ENCODE measurements at places on chromosomes 4 and X. TPM values are rescaled to one million over a fixed set of nuclear protein-coding genes. Genes with fewer than 3 reads are reported as not detected.

The INPP4B gene
- 65.0 TPM for total RNA-seq

The KLHL34 gene
- 0.56 TPM for total RNA-seq

The ARX gene
- not detected for total RNA-seq

The ADH4 gene
- not detected for total RNA-seq

The GRK4 gene
- total RNA-seq = 5.7 TPM

The CLDN2 gene
- not detected for total RNA-seq

DNA sequence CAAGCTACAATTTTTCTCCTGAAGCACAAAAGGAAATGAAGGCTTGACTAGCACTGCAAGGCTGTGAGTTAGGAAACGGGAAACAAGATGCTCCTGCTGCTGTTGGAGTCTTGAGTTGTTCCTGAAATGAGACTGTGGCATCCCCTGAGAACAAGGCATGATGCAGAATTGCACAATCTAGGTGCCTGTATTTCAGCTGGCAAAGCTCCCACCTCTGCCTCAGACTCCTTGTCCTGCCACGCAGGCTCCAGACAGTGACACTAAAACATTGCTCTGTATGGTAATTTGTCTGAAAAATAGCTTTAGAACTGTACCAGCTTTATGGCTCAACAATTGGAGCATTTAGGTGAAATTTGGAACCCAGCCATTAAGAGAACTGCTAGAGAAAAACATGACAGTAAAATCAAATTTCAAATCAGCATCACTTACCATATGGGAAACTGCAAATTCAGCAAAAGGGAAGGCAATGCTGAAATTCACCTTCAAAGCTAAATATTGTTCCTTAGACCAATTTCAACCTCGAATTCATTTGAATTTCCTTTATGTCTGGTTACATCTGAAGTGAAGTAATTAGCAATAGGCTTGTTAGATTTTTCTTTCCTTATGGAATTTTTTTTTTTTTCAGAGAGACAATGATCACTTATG, 103.4 kb downstream of the MFAP3L start:
- no peak for ATAC-seq

GRCh38 chr4:54098375-54098774, 1.6 kb upstream of the GSX2 start:
- ATAC-seq = no peak

GRCh38 chr4:148225639-148226038, 216.6 kb downstream of the NR3C2 start:
- no peak for ATAC-seq

DNA sequence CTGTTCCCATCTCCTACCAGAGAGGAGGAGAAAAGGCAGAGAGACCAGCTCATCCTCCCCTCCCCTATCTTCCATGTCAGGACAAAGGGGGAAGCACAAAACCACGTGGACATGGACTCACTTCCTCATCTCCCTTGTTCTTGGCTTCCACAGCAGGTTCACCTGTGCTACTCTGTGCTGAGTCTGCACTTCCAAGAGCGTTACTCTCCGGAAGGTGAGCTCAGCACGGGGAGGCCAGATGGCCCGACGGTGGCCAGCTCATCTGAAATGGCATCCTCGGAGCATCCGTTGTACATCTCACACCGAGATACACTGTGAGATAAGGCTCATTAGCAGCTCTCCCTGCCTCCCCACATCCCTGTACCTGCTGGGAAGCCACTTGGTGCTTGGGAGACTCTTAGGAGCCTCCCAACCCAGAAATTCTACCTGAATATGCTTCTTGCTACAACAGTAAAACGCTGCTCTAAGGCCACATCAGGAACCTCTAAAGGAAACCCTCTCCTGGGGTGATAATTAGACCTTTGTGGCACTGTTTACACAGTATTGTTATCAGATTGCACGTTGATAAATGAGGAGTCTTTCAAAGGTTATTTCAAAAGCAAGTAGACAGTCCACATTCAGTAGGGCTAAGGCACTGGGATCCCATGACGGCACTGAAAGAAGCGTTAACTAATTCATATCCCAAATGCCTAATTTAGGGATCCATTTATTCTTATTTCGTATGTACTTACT, 19.4 kb downstream of the LGI2 start:
- ATAC-seq = no peak

GRCh38 chrX:12948495-12948894, 26.4 kb upstream of the TMSB4X start:
- ATAC-seq = no peak

GRCh38 chr4:32268863-32269262, 1548.7 kb downstream of the PCDH7 start:
- ATAC-seq = no peak

- ATAC-seq = no peak
Measured at GRCh38 chrX:129600981-129601424, 53.8 kb downstream of the APLN start.

DNA sequence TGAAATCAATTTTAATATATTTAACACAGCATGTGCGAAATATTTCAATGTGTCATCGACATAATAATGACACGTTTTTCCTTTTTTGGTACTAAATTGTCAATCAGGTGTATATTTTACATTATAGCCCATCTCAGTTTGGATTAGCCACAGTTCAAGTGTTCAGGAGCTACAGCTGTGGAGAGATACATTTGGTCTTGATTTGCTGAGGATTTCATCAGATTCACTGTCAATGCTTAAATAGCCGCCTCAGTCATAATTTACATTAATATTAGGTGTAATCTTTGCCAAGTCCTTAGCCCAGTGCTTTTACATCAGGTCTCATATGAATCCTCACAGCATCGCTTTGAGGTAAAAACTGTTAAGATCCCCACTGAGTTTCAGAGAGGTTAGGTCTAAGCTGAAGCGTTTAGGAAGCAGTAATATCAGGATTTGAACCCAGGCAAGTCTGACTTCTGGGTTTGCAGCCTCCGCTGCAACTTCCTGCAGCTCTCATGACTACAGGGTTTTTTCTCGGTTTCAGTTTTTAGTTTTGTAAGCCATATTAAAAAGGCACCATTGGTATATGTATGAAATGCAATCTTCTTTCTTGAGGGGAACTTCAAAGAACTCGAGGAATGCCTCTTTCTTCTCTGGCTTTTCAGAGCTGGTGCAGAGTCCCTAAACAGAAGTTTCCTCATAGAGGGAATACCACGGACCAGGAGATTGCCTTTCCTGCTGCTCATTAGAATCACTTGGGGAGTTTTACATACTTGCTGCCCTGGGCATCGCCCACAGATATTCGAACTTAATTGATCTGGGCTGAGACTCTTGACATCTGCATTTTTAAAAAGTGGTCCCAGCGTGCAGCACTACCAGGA, 6.4 kb downstream of the MTM1 start:
- ATAC-seq = peak; percentile 67

GRCh38 chr4:138706201-138706600, 309.4 kb upstream of the NOCT start:
- ATAC-seq = no peak

DNA sequence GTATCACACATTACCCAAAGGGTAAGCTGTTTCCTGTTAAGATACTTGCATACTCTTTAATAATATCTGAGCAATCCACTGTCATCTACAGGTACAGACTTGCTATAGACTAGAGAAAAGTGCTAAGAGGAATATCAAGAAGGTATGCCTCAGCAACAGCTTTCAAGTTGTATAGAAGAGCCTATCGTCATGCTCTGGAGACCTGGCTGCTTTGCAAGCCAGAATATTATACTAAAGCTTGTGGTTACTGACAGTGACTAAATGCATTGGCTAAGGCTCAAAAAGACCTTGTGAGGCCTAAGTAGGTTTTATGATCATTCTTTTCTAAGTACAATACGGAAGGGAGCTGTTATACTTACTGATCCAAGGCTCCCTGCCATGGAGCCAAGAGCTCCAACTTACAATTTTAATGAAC, 11.3 kb downstream of the LAMP2 start:
- peak; percentile 96 for ATAC-seq

GRCh38 chr4:137981277-137981676, 260.9 kb downstream of the SLC7A11 start:
- ATAC-seq = no peak

DNA sequence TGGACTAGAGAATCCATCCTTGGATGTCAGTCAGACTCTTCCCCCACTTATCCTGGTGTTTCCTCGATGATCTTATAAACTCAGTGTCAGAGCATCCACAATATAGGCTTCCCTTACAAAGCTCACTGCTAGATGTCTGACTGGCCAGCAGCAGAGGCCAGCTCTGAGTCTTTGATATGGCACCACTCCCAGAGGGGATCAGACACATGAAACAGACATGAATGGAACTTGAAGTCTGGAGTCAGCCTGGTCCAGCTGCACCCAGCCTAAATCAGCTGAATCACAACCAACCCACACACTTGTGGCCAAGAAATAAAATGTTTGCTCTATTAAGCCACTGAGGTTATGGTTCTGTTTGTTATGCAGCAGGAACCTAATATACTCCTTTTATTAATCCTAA, 129.6 kb upstream of the MED14 start:
- no peak for ATAC-seq

- no peak for ATAC-seq
Measured at GRCh38 chrX:100477467-100477866, 67.4 kb upstream of the PCDH19 start.

DNA sequence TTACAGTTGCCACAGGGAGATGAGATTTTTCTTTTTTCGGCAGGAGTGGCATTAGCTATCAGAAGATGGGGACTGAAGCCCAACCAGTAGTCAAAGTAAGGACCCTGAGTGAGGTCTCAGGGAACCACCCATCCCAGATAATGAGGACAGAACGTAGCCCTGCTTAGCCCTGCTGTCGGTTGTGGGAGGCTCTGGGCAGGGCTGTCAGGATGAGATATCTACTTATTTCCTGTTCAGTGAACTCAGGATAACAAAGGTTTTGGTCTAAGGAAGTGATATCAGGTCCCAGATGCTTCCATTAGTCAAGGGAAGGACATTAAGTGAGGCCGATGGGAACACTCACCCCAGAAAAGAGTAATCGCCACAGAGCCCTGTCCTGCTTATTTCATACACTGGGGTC, 2.3 kb downstream of the MAGEB16 start:
- no peak for ATAC-seq

All from activated T-helper 17 cell treated with anti-CD3 and anti-CD28 coated beads, Interleukin-2, amount 50 U/mL, for 72 hours (primary cell).